ENCODE measurements at places on chromosomes 16 and 17.

GRCh38 chr17:37541880-37542660, 52.4 kb downstream of the DUSP14 start:
- H3K27me3 ChIP-seq: no peaks in the 10 kb centered on the region
- no peak for DNase-seq

DNA sequence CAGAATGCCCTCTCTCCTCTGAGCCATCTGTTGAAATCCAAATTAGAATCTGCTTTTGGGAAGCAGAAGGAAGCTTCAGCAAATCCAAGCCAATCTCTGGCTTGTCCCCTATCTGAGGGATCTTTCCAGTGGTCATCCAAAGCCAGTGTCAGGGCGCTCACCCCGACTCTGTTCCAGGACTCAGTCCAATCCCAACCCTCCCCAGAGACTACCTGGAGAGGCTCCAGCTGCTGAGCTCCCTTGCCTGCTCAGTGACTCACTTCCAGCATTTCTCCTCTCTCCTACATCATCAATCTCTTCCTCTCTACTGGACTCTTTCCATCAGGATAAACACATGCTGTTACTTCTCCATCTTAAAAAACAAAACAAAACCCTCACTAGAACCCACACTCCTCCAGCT, 2.4 kb downstream of the MATCAP1 start:
- peaks cover 46% of the 10 kb centered on the region for H3K4me1 ChIP-seq
- H3K27ac ChIP-seq: no peak overlapping the region
- no peaks in the 10 kb centered on the region for H3K27me3 ChIP-seq
- H3K36me3 ChIP-seq: no peaks in the 10 kb centered on the region

DNA sequence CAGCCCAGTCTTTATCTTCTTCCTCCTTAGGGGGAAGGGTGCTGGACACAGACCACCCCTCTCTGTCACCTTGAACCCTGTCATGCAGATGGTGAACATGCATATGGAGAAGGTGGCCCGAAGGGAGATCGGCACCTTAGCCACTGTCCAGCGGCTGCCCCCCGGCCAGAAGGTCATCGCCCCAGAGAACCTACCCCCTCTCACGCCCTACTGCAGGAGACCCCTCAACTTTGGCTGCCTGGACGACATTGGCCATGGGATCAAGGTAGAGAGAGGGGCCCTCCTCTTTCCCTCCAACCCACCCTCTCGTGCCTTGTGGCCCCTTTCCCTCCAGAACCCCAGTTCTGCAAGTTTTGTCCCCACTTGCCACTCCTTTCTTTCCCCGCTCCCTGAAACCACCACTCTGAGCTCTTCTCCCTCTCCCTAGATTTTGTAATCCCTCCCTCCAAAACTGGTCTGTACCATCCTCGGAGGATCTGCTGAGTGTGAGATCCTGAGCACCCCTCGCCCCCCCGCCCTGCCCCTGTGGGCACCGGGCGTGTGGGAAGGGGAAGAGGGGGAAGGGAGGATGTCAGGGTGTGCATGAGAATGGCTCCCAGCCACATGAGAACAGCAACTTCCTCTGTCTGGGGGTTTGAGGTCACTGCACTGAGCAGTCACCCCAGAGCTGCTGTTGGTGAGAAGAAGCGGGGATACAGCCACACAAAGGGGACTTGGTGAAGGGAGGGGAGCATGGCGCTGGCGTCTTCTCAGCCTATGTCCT, 7.3 kb downstream of the ABI3 start:
- no peaks in the 10 kb centered on the region for H3K36me3 ChIP-seq
- no peak overlapping the region for H3K27ac ChIP-seq
- no peak for DNase-seq
- H3K4me3 ChIP-seq: no peak overlapping the region
- H3K27me3 ChIP-seq: 0 out of 2 replicates have a peak, but pooled peaks cover under 1% of the 10 kb centered on the region

GRCh38 chr17:51818777-51819176, 339.7 kb downstream of the CA10 start:
- no peaks in the 10 kb centered on the region for H3K27me3 ChIP-seq
- H3K4me3 ChIP-seq: no peak overlapping the region
- peaks cover 55% of the 10 kb centered on the region for H3K4me1 ChIP-seq
- DNase-seq: peak; percentile 89
- H3K36me3 ChIP-seq: no peaks in the 10 kb centered on the region
